ENCODE measurements at places on chromosomes 1 and 21.

- DNase-seq: no peak
These were observed 131.6 kb downstream of the TLR5 start for GRCh38 chr1:223011505-223011856.

DNA sequence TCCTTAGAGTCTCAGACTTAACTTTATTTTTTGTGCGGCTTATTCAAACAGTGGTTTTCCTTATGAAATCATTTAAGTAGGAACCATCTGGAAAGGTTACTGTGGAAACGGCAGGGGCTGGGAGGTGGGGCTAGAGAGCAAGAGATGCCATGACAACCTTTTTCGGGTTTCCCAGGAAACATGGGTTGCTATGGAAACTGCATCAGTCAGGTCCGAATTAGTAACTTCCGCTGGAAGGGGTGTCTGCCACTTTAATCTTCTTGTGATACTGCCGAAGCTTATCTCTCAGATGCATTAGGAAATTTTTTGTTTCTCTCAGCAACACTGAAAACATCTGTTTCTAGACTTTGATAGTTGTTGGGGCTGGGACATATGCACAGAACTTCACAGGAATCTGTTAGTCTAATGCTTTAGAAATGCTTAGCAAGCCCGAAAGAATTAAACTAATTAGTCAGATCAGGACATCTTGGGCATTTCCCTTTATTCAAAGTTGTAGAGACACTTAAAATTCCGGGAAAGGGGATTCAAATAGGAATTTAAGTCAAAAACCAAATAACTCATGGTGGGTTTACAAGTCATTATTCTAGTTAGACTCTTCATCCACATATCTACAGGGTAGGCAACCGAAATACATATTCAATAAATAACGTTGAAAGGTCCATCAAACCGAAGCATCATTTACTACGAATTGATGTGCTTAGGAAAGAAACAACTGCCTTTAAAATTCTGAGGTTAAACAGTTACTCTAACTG is 2.6 kb downstream of the KCNA3 start:
- DNase-seq: no peak

DNA sequence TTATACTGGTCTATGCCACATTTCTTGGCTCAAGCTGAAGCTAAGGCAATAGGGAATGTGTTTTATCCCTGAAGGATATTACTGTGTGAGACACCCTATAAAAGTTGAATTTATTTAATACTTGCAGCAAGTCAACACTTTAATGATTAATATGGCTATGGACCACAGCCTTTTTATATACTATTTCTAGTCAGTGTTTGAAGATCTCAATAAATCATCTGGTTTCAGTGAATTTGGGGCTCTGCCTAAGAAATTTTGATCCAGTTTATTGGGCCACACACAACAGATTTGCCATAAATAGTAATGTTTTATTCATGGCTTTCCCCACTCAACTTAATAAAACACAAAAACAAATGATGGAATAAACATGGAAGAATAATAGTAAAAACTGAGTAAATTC is 698.3 kb downstream of the ADGRL2 start:
- DNase-seq: no peak

DNA sequence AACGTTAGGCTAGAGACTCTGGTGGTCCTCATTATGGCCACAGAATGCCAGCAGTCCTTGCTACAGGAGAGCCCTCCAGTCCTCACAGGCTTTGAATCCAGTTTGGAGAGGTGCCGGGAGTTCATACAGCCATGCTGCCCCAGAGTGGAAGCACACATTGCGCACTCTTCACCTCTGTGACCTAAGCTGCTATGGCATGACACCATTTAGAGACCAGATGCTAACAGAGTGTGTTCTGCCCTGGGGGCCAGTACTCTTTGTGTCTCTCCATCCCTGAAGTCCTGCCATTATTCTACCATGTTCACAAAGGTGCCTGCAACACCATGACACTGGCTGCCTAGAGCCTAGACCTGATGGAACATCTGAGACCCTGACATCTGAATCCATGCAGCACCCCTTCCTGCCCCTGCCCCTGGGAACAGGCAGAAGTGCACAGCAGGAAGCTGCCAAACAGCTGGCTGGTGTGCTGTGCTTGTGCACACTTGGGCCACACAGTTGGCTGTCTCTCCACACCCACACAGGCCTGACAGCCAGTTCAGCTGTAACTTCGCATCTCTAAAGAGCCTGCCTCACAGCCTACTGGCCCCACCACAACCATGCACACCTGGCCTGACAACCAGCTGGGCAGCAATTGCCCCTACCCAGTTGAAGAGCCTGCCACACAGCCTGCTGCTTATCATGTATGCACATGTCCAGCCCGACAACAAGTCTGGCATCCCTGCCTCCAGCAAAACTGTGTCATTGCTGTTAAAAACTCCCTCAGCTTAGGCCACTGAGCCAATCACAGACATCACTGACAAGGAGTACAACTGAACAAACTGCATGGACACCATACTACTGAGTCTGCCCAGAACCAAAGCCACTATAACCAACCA is 49.1 kb downstream of the MCOLN2 start:
- DNase-seq: no peak

GRCh38 chr1:246753670-246754535 is 29.7 kb downstream of the SCCPDH start:
- DNase-seq: peak; percentile 40

GRCh38 chr1:71774705-71775104 is 507.6 kb downstream of the NEGR1 start:
- DNase-seq: no peak

GRCh38 chr1:165900576-165901380 is 73.4 kb downstream of the UCK2 start:
- DNase-seq: no peak

Measured in hematopoietic multipotent progenitor cell treated with erythropoietin and hydrocortisone succinate and interleukin-3 and kit ligand, for 17 days (in vitro differentiated cells).